ENCODE measurements at places on chromosomes 12 and 14. TPM values are rescaled to one million over a fixed set of nuclear protein-coding genes. Genes with fewer than 3 reads are reported as not detected.

TMPRSS12 gene
- not detected for polyA plus RNA-seq

KRT79 gene
- polyA plus RNA-seq, result not detected

RTL1 gene
- not detected for polyA plus RNA-seq

KRT6C gene
- not detected for polyA plus RNA-seq

WSCD2 gene
- 7.8 TPM for polyA plus RNA-seq

YBX3 gene
- 3.4 TPM for polyA plus RNA-seq

NANOG gene
- not detected for polyA plus RNA-seq

DEPDC4 gene
- not detected for polyA plus RNA-seq

IKZF4 gene
- 5.0 TPM for polyA plus RNA-seq

C12orf60 gene
- polyA plus RNA-seq, result 3.8 TPM

MAP1LC3B2 gene
- polyA plus RNA-seq, result 1.8 TPM

LRFN5 gene
- 21.8 TPM for polyA plus RNA-seq

GUCY2C gene
- 0.06 TPM for polyA plus RNA-seq

LMNTD1 gene
- polyA plus RNA-seq, result not detected

PRR4 gene
- polyA plus RNA-seq, result 4.8 TPM

PLEKHD1 gene
- not detected for polyA plus RNA-seq

RPL10L gene
- not detected for polyA plus RNA-seq

KRT72 gene
- not detected for polyA plus RNA-seq

TPH2 gene
- 0.12 TPM for polyA plus RNA-seq

KRR1 gene
- polyA plus RNA-seq, result 74.5 TPM

VASH1 gene
- polyA plus RNA-seq, result 26.8 TPM

PTPRR gene
- polyA plus RNA-seq, result 2.2 TPM

AREL1 gene
- 33.8 TPM for polyA plus RNA-seq

KLRD1 gene
- 0.52 TPM for polyA plus RNA-seq

KCNH3 gene
- polyA plus RNA-seq, result 3.0 TPM

MIPOL1 gene
- polyA plus RNA-seq, result 3.2 TPM

TAS2R43 gene
- 1.1 TPM for polyA plus RNA-seq

All from neural cell (in vitro differentiated cells).